ENCODE measurements at places on chromosomes 16 and 17. TPM values are rescaled to one million over a fixed set of nuclear protein-coding genes. Genes with fewer than 3 reads are reported as not detected.

- DNase-seq = no peak
Measured at GRCh38 chr17:63573634-63574033, 23.4 kb downstream of the DCAF7 start.

- no peak for DNase-seq
Measured at GRCh38 chr17:7249214-7249613, 2.3 kb downstream of the CTDNEP1 start.

- DNase-seq = no peak
Measured at GRCh38 chr17:45732926-45733505, 51.1 kb upstream of the CRHR1 start.

- DNase-seq = no peak
Measured at GRCh38 chr17:33567223-33567622, 274.1 kb upstream of the ASIC2 start.

DNA sequence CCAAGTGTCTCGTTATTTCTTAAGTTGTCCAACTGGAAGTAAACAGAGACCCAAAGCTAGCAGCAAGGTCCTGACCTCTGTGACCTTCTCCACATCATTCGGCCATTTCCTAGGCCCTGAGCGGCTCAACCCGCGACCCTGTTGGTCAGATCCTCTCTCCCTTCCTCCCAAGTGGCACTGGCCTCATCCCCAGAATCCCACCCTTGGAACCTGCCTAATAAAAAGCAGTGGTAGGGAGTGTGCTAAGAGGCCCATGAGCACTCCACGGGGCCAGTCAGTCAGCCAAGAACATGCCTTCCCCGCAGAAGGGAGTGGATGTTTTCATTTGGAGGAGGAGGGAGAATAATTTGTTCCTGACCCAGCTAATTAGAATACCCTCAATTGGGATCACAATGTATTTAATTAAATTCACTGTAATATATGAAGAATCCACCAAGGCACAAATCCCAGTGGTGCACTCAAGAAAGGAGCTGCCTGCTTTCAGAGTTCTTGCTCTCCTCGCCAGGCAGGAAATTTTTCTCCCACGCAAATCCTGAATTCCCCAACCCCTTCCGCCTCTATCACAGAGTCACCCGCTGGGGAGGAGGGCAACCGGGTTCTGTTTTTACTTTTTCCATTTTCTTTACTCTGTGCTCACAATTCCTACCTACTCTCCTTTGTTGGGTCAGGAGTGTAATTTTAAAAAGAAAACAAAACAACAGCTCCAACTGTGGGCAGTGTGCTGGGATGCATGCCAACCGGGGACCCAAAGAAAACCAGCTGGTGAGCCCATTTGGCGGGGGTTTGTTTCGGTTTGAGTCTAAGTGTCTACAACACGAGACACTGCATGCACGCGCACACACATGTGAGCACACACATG lies 153.4 kb downstream of the ZFHX3 start:
- no peak for DNase-seq

DNA sequence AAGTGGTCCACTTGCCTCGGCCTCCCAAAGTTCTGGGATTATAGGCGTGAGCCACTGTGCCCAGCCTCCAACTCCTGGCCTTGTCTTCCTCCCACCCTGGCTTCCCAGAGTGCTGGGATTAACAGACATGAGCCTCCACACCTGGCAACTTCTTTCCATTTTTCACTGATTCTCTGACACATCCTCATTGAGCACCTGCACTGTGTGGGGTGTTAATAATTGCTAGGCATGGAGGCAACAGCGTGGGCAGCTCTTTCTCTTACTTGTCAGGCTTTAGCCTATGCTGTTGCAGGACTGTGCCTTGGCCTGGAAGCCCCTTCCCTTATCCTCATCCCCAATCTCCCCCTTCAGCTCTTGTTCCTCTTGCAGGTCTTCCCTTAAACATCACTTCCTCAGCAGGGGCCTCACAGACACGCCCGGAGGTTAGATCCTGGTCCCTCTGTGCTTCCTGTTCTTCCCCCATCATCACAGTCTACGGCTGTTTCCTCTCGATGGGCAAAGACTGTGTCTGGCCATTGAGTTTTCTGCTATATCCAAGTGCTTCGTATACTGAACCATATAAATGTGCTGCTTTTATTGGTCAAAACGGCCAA lies 7.9 kb downstream of the QPRT start:
- DNase-seq = no peak

DNA sequence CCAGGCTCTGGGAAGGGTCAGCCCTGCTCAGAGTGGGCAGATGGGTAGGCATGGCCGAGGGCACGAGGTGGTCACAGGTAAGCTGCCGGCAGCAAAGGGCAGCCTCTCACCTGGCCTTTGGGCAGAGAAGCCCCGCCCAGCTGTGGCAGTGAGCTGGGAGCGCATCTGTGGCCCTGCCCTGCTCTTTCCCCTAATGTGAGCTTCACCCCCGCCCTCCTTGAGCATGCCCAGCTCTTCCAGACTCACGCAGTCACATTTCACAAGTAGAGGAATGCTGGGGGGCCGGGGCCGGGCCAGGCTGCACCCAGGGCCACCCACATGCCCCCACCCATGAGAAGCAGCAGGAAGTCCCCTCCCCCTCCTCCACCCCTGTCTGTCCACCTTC lies 40.7 kb upstream of the SLC38A10 start:
- DNase-seq = no peak

DNA sequence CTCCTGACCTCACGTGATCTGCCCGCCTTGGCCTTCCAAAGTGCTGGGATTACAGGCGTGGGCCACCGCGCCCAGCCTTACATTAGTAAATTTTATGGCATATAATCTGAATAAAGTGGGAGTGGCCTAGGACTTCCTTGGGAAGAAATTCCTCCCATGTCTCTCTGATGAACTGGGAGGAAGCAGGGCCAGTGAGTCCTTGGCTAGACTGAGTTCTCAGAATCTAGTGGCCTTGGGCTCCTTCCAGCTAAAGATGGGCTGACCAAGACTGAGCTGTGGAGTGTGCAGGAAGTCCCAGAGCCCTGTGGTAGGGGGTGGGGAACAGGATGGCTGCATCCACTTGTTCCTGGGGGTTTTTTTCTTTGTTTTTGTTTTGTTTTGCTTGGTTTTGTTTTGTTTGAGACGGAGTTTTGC lies 10.0 kb upstream of the NAGLU start:
- no peak for DNase-seq

- DNase-seq = no peak
Measured at GRCh38 chr17:18356624-18357023, 6.7 kb downstream of the SHMT1 start.

- DNase-seq = no peak
Measured at GRCh38 chr16:85373741-85374570, 239.2 kb upstream of the GSE1 start.

- no peak for DNase-seq
Measured at GRCh38 chr17:60909405-60909804, 231.8 kb downstream of the BCAS3 start.

- DNase-seq = peak; percentile 67
Measured at GRCh38 chr17:44502598-44503146, 534 bp downstream of the GPATCH8 start.

DNA sequence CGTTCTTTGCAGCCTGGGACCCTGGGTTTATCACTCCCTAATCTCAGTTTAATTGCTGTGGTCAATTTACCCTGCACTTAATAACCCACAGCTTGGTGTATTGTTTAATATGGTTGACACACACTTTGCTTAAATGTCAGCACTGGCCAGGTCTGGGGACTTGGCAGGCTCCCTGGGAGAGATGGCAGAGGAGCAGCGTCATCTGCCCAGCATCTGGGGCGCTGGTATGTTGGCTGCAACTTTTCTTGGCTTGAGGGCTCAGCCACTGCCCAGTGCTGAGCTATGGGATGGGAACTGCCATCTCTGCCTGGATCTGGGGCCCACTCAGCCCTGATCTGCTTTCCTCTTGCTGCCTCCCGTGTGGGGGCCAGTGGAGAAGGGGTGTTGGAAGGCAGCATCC lies 115.7 kb upstream of the IRX3 start:
- no peak for DNase-seq

GRCh38 chr16:11668623-11669379 lies 546 bp downstream of the SNN start:
- no peak for DNase-seq

GRCh38 chr17:58529275-58529674 lies 14.8 kb upstream of the MTMR4 start:
- DNase-seq = no peak

DNA sequence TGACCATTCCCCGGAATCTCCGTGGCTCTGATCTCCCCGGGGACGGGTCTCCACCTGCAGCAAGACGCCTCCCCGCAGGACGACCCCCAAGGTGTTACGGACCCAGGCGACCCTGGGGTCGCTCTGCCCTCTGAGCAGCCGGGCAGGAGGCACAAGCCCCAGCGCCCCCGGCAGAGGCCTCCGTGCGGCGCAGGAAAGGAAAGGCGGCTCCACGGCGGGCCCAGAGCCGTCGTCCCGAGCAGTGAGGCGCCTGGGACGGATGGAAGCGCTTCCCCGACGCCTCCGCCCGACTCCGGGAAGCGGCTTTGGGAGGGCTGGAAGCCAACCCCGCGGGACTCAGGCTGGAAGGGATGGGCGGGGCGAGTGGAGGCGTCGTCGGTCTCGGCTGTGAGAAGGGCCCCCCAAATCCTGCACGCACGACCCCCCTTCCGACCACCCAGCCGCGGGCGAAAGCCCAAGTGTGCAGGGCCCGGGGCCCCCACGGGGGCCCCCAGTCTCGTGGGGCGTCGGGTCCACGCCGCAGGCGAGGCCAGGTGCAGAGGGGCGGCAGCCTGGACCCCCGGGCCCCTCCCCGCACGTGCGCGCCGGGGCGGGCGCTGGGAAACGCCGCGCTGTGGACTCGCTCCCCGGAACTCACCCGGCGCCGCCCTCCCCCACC lies 32.7 kb upstream of the RPH3AL start:
- peak; percentile 74 for DNase-seq

DNA sequence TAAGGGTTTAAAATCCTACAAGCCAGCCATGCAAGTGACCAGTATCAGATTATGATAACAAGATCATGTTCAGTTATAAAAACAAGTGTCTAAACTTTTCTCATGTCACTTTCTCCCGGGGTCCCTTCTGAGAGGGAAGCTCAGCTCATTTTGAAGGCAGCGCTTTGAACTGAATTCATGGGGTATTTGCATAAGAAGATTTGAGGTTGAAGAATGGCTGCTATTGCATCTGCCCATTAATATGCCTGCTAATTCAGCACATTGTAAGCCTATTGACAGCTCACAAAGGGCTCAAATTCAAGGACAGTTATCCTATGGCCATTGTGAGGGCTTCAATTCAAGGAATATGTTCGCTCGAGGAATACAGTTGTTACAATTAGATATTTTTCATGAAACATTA lies 290.2 kb upstream of the IRX3 start:
- DNase-seq = no peak

DNA sequence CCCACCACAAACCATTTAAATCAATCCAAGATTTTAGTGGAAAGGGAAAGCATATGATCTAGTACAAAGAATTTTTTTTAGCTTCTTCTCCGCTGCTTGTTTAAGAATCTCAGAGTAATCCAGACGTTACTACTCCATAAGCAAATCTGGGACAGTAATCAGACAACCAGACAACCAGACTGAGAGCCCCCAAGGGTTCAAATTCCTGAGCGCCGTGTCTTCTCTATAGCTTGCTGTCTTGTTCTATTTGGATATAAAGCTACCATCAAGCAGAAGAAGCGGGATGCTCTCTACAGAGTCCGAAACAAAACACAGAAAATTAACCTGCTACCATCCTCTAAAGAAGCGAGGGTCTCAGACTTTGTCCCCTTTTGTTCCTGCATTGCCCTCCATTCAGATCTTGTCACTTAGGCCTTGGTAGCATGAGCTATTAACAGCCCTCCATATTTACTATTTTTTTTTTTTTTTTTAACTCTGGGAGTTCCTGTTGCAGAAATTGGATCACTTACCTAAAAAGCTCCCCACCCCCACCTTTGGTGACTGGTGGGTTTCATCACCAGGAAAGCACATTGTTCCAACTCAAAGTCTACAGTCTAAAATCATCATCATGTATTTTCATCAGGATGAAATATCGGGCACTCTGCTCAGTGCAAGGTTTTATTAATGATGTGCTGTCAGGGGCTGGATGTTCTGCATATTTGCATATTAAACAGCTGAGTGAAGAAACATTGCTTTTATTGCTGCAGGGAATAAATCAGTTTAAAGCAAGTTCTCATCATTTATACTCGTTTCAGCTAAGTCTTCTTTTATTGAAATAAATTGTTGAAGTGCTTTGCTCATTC lies 576.7 kb downstream of the WWOX start:
- DNase-seq = no peak

DNA sequence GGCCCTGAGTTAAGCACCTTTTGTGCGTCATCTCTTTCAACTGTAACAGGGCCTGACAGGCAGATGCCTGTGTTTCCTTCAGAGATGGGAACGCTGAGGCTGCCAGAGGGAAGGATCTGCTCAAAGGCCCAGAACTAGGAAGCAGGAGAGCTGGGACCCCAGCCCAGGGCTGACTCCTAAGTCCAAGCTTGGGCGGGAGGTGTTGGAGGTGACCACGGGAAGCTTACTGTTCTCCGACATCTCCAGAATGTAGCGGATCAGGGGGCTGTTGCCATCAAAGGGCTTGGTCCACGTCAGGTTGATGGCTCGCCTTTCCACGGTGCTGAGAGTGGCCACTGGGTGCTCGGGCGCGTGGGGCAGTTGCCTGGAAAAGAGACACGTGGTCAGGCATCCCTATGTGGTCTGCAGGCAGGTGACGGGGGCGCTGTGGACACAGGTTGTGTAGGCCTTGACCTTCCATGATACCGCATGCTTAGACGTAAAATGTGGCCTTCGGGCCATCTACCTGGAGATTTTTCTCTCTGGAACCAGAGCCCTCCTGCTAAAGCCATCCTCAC lies 111.4 kb upstream of the CDC42EP4 start:
- no peak for DNase-seq

DNA sequence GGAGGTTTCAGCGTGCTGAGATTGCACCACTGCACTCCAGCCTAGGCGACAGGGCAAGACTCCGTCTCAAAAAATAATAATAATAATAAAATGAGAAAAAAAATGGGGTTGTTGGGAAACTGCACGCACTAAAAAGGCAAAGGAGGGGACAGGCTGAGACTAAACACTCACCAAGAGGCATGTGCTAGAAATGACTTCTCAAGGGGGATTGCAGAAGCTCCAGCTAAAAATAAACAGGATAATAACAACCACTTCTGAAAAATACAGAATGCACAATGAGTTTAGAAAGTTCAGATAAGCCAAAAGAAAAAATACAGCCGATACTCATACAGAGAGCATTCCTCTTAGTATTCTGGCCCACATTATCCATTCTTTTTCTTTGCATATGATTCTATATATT lies 15.1 kb upstream of the TIMP2 start:
- DNase-seq = no peak

DNA sequence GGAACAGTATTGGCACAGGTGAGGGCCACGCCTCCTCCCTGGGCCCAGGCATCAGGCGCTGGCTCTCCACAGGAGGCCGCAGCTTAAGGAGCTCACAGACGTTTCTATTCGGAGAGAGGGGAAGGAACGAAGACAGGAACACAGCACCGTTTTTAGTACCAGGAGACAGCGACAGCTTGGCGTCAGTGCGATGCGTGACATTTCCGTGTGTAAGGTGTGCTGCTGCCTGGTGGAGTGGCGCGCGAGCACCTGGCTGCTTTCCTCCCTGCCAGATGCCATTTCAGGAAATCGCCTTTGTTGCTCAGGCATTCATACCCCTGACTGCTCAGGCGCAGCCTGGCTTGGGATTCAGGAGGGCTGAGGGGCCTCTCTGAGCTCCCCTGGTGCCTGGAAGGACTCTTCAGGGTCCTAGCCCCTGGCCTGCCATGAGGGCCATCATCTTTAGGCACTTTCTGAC lies 367.5 kb downstream of the CPPED1 start:
- no peak for DNase-seq

CRHR1 gene
- 0.26 TPM for total RNA-seq

TMEM101 gene
- 41.9 TPM for total RNA-seq

PRSS33 gene
- total RNA-seq = not detected

CCP110 gene
- total RNA-seq = 8.4 TPM

CRYM gene
- 4.7 TPM for total RNA-seq

All from suprapubic skin (tissue), 4 donors.